H1 (cell line): ENCODE measurements at places on chromosomes 3 and 15.

DNA sequence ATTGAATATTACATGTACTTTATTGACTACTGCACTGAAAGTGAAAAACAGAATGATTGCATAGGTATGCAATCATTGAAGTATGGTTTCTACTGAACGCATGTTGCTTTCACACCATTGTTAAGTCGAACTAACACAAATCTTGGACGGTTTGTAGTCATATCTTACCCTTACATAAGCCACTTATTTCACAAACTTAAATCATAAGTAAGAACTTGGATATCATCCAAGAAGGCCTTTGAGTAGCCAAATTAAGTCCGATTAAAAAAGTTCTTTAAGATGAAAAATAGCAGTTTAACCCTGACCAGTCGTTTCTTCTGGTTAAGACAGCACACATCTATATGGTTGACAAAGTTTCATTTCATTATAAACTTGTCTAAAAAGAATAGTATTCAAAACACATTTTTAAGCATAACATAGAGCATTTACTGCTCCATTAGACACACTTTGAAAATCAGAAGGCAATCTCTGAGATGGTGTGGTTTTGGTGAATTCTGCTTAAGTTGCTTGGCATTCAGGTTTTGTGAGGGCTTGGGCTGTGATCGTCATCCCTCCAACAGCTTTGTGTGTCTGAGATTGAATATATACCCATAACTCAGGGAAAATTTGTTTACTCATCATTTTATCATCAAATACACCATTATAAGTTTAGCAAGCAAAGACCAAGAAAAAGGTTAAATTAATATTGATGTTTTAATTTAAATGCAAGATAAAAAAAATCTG is 92.2 kb downstream of the NFKBIZ start:
- no peak for DNase-seq

- no peak for DNase-seq
These were observed 8.8 kb downstream of the SYNM start for GRCh38 chr15:99113547-99114271.

GRCh38 chr15:78641749-78642275 is 802 bp upstream of the CHRNB4 start:
- no peak for DNase-seq

DNA sequence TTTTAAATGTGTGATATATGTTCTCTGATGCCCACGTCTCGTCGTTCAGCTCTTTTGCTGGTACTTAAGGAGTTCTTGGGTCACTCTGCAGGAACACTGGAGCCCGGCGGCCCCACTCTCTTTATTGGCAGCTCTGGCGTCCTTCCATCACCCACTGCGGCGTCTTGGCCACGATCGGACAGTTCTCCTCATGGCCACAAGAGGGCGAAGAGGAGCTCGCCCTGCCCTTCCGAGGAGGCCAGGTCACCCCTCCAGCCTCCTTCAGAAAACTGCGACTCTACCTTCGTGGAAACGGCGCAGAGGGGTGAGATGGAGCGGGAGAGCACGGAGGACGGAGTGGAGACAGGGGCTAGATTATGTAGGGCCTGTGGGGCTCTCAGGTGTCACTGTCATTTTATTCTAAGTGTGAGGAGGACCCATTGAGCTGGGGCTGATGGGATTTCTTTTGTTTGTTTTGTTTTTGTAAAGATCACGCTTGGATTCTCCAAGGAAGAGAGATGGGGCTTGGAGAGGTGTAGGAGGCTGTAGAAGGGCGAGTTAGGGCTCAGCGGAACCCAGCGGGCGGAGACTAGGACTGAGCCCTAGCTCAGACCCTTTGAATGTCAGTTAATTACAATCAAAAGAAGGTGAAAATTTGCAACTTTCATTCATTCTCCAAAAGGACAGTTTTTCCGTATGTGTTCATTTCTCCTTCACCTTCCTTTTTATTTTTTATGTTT is 28.0 kb upstream of the GABRA5 start:
- peak; percentile 36 for DNase-seq

DNA sequence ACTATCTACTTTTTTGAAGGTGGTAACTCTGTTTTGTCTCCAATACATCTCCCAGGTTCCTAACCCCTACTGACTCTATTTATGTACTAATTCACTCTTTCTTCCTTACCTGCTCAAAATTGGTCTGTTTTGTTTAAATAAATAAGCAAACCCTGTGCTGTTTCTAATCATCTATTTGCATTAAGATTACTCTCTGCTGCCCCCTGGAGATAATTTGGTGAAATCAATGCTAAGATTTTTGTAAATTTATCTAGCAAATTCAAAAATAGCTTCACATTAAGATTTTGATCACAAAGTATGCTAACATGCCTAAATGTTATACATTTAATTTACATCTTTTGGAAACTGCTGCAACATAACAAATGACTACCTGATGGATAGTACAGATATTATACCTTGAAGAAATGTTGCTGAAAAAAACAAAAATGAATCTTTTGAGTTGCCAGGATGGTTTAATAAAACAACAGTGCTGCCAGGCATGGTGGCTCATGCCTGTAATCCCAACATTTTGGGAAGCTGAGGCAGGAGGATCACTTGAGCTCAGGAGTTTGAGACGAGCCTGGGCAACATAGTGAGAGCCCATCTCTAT is 4.4 kb upstream of the CD200R1 start:
- DNase-seq, result no peak

DNA sequence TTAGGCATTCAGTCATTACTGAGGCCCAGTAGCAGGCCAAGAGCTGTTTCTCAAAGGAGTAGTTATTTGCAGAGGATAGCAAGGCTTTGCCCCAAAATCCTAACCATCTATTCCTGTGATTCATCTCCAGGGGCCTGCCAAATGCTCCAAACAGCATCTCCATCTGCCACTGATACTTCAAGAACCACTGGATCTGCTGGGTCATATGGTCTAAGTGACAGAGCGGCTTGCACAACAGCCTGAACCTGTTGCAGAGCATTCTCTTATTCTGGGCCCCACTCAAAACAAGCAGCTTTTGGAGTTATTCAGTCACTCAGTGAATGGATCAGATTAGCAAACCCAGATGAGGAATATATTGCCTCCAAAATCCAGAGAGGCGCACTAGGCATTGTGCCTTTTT is 68.8 kb upstream of the ALDH1A3 start:
- no peak for DNase-seq
